DMS53 (cell line): ENCODE measurements at places on chromosomes 2 and 18.

GRCh38 chr18:24053211-24053610 lies 38.7 kb downstream of the TTC39C start:
- no peak for DNase-seq

DNA sequence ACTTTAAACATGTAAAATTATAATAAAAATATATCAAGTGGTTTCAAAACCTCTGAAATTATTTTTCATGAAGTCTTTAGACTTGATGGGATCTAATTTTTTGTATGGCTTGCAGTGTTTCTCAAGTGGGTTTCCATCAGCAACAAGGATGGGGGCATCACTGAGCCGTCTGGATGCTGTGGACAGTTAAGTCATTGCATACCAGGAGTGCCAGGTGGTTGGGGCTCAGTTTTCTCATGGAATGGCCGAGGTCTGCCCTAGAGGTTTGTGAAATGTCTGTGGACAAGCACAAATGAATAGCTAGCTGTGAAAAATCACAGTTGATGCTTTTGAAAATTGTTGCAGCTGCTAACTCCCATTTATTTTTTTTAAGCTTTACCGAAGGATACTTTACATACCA lies 1.7 kb downstream of the PRELID3A start:
- peak; percentile 40 for DNase-seq

- DNase-seq: no peak
These were observed 24.4 kb upstream of the ERMN start for GRCh38 chr2:157349949-157350515.

DNA sequence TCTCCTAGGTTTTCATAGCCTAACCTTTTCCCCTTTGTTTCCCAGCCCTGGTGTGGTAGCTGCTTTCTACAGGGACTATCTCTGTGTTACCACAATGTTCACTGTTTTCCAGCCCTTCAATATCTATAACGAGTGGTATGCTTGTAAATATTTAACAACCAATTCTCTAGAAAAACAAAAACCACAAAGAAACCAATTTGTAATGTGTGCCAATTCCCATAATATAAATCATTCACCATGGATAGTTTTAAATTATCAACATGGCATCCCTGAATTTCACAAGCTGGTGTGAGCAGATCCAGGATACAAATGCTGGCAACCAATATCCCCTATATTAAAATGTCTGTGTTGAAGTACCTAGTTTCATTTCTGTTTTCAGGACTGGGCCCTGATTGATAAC lies 207.5 kb upstream of the FBXO11 start:
- no peak for DNase-seq

GRCh38 chr2:159226059-159226461 lies 60.4 kb downstream of the WDSUB1 start:
- peak; percentile 96 for DNase-seq

- no peak for DNase-seq
These were observed 77.1 kb upstream of the SEC11C start for GRCh38 chr18:59062643-59063006.

DNA sequence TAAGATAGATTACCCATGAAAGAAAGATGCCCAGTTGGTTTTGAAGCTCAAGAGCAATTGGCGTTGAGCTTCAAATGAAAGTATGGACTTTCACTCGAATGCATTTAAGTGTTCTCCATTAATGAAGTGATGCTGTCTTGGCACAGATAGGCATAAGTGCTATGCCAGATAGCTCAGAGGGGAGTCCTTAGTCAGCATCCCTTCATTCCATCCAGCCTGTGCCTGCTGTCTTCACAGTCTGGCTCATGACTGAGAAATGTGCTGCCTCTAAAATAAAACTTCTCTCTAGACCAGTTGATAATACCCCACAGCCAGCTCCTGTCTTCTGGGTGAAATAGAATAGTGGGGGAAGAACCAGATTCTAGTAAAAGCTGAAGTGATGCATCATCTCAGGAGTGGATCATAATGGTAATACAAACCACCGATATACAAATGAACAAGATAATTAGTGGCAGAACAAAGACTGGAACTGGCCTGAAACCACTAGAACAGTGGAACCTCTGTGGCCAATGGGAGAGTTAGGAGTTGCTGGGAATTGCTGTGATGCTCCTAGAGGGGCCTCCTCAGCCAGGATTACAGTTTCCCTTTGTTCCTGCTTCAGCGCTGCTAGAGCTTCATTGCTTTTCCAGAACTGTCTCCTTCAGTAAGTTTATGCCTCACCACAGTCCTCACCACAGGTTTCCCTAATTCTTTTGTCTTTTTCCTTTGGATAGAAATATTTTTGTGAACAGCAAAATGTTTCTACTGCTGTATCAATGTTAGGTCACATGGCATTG lies 359.3 kb downstream of the KIAA1328 start:
- no peak for DNase-seq
